K562 (cell line): ENCODE measurements at places on chromosomes 16 and 17. TPM values are rescaled to one million over a fixed set of nuclear protein-coding genes. Genes with fewer than 3 reads are reported as not detected.

Gene PFN1
- 879 and 1,059 TPM in 2 replicates for polyA plus RNA-seq

Gene ADAD2
- 0.07 TPM in 1 of 2 replicates, not detected in the other for polyA plus RNA-seq

Gene ABCA8
- polyA plus RNA-seq = 12.0 and 13.1 TPM in 2 replicates

Gene KRT28
- not detected in 2 replicates for polyA plus RNA-seq

Gene SBK1
- 0.01 and 0.03 TPM in 2 replicates for polyA plus RNA-seq

DNA sequence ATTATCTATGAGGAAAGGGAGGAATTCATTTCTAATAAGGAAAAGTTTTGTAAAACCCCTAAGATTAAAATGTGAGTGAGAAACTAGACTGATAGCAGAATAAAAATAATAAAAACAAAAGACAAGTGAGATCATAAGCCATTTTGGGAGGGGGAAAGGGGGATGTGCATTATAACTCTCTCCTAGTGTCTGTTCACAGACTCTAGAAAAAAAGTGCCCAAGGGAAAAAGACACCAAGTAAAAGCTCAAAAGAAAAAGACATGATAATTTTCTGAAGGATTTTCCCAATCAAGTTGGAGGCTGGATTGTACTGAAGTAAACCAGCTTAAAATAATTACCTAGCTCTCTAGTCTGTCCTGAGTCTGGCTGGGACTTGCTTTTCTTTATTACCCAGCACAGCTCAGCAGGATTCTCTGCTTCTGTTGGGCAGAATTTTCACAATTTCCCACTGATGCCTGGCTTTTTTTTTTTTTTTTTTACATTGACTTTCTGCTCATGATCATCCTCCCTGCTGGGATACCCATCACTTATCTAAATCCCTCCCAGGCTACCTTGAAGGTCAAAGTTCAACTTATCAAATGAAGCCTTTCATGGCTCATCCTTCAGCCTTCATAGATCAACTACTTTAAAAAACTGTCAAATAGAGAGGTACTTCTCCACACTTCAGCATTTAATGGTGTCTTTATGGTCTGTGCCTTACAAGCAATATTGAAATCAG lies 124.2 kb upstream of the KCNJ16 start:
- no peak for DNase-seq

GRCh38 chr17:51434434-51435170 lies 174.3 kb downstream of the UTP18 start:
- DNase-seq = no peak

DNA sequence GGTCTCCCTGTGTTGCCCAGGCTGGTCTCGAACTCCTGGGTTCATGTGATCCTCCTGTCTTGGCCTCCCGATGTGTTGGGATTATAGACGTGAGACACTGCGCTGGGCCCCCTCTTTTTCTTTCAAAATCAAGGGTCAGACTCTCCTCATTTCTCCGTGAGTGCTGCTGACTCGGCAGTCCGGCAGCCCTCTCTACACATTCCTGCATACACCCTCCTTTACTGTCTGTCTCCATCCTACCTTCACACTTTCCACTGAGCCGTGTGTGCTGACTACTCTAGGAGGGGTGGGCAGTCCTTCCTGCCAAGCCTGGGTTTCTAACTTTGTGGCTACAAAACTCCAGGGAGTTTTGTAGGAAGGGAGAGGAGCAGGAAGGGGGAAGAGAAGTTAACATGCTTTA lies 195.2 kb downstream of the PARN start:
- no peak for DNase-seq

- no peak for DNase-seq
Measured at GRCh38 chr17:18263885-18264682, 3.6 kb downstream of the MIEF2 start.

- no peak for DNase-seq
Measured at GRCh38 chr17:63481488-63481870, 4.6 kb downstream of the ACE start.

DNA sequence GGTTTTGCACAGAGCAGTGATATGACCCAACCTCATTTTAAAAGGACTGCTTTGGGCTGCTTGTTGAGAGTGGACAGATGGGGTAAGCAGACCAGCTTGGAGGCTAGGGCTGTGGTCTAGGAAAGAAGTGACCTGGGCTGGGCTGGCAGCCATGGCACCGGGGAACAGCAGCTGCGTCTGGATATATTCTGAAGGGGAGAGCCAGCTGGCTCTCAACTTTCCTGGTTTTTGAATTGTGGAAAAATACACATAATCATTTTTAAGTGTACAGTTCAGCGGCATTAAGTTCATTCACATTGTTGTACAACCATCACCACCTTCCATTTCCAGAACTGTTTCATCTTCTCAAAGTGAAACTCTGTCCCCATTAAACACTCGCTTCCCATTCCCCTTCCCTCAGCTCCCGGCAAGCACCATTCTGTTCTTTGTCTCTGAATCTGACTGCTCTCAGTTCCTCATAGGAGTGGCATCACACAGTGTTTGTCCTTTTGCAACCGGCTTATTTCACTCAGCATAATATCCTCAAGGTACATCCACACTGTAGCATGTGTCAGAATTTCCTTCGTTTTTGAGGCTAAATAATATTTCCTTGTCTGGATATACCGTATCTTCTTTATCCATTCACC lies 113.2 kb downstream of the SPECC1 start:
- no peak for DNase-seq

GRCh38 chr17:71830866-71831265 lies 290.0 kb upstream of the SOX9 start:
- no peak for DNase-seq

DNA sequence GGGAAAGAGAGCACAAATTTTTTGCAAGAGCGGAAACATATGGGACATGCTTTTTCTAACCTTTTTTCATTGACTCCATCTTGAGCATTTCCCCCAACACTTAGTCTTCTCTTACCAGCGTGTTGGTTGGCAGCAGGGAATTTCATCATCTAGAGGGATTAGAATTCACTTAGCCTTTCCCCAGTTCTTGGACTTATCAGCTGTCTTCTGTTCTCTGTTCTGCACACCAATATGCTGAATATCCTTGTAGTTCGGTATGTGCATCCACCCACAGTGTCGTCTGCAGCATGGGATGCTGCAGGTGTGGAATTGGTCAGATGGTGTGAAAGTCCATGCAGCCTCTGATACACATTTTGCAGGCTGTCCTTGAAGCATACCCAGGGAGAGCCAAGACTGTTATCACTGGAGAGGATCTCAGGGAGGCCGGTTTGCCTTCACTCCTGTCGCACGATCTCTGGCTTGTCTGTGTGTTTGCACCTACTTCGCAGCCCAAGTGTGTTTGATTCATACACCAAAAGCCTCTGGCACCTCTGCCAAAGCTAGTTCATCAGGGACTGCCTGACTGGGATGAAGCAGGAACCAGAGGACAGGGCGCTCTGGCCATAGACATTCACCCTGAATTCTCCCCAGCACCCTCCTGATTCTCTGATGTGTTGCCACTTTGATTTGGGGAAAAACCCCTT lies 93.3 kb downstream of the SOCS1 start:
- DNase-seq = no peak

DNA sequence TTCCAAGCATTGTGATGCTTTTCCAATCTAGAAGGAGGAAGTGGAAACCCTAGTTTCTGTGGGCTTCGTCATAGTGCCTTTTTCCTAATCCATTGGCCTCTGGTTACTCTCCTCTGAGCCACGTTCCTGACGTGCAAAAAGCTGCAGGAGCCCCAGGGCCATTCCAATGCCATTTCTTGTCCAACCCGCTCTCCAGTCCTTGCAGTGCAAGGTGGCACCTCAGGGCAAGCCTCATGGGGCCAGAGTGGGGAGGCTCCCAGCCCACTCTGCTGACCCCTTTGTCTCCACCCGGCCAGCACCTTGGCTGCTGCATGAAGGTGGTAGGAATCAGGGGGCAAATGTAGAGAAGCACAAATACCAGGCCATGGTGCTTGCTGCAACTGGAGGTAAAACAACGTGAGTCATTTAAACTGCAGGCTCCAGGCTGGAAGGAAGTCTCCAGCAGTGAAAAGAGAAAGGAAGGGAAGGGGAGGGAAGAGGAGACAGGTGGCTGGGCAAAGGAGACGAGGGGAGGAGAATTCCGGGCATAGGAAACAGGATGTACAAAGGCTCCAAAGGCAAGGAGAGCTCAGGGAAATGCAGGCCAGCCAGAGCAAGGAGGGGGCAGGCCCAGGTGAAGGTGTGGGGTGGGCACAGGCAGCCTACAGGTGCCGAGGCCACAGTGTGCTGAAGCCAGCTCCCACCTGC lies 168.2 kb upstream of the TNRC6C start:
- no peak for DNase-seq

DNA sequence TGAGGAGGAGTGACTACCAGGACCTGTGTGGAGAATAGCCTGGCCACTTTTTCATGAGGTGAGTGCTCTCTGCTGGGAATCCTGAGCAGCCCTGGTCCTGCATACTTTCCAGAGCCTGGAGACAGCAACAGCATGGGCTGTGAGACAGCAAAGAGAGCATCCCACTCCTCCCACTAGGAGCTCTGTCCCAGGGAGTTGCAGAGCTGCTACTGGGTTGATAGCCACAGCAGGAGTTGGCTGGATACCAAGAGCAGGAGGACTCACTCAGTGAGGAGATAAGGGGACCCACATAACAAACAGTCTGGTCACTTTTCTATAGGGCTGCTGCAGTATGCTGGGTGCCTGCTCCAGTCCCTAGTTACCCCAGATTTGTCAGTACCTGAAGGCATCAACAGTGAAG lies 439.3 kb upstream of the CDH8 start:
- no peak for DNase-seq

DNA sequence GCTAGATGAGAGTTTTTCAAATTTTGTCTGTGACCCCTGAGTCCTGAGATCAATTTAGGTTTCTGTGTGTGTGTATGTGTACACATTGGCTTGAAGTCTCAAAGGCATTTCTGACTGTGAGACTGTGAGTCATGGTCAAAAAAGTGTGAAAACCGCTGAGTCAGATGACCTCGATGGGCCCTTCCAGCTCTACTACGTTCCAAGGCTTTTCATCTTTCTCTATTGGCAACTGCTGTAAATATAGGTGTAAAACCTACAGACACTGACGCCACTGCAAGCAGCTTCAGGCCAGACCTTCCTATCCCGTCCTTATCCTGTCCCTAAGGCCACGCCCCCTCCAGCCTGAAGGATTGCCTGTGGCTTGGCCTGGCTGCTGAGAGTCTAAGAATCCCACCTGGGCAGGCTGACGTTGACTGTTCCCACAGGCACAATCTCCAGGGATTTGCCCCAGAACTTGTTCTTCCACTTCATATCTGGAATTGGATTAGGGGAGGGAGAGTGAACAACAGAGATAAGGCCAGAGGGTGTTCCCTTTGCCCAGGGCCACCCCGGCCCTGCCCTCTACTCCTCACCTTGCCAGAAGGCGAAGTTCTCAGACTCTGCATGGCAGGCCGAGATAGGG lies 11.3 kb downstream of the OSBPL7 start:
- DNase-seq = peak; percentile 63

DNA sequence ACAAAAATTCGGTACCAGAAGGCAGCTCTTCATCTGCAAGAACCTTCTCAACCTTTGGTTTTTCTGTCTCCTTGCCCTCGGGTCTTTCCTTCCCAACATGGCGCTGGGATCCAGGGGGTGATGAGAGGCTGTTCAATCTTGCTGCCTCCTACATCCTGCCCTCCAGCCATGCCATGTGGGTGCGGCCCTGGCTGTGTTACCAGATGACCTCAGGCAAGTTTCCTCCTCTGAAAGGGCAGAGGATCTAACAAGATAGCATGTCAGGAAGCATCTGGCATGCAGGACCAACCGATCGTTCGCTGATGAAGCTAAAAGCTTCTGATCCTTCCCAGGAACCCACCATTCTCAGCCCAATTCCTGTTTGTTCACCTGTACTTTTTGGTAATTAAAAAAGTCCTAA lies 36.8 kb upstream of the BCAR1 start:
- no peak for DNase-seq
